ENCODE measurements at places on chromosomes 12 and 14. TPM values are rescaled to one million over a fixed set of nuclear protein-coding genes. Genes with fewer than 3 reads are reported as not detected.

The PPFIA2 gene
- polyA plus RNA-seq: 4.5 TPM

DNA sequence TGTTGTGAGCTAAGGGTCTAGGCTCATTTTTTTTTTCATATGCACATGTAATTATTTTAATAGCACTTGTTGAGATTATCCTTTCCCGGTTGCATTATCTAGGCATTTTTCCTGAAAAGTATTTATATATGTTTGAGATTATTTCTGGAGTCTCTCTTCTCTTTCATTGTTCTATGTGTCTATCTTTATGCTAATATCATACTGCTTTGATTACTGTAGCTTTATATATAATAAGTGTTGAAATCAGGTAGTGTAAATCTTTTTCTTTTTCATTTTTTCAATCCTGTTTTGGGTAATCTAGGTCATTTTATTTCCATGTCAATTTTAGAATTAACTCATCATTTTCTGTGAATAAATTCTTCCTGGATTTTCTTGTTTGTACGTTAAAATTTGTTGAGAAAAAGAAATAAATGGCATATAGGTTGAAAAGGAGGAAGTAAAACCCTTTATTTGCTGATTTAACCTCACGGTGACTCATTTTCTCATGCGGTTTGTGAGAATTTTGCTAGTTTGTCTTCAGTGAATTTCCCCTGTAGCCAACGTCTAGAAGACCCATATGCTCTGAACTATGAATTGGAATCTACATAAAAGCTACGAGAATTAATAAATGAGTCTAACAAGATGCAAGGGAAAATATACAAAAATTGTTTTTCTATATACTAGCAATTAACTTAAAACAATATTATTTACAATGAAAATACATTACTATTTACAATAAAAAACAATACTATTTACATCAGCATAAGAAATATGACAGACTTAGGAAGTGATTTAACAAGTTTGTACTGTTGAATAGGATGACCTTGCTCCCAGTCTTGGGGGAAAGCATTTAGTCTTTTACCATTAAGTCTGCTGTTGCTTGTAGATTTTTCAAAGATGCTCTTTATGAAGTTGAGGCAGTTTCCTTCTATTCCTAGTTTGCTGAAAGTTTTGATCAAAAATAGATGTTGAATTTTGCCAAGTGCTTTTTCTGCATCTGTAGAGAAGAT is 105.0 kb downstream of the SNAPC1 start:
- no peak for DNase-seq

The JDP2 gene
- polyA plus RNA-seq: 22.6 TPM

The PTPRB gene
- 18.2 TPM for polyA plus RNA-seq

The ADAMTS20 gene
- 0.78 TPM for polyA plus RNA-seq

GRCh38 chr12:80470403-80470802 is 26.4 kb downstream of the PTPRQ start:
- no peak for DNase-seq

The CHGA gene
- polyA plus RNA-seq: not detected

The SYT1 gene
- polyA plus RNA-seq: 25.1 TPM

DNA sequence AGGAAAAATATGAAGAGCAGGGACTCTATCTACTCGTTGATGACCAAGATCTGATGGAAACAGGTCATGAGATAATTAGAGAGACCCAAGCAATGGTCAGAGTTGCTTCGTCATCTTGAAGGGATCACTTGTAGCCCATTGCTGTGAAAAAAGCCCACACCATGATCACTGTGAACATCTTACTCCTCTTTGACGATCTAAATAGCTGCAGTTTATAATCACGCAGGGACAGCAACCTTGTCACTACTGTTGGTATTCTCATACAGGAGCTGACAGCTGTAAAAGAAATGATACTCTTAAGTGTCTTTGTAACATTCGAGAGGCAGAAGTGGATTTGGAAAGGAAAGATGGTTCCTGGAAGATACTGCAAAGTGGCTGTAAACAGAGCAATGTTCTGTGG is 33.7 kb upstream of the RERGL start:
- no peak for DNase-seq

The GPR84 gene
- 0.17 TPM for polyA plus RNA-seq

The PLD4 gene
- polyA plus RNA-seq: 3.6 TPM

- DNase-seq: no peak
Measured at GRCh38 chr12:131862600-131862993, 31.8 kb upstream of the ULK1 start.

GRCh38 chr12:70317781-70318180 is 48.3 kb upstream of the KCNMB4 start:
- DNase-seq: no peak

The RASSF9 gene
- polyA plus RNA-seq: 19.3 TPM

DNA sequence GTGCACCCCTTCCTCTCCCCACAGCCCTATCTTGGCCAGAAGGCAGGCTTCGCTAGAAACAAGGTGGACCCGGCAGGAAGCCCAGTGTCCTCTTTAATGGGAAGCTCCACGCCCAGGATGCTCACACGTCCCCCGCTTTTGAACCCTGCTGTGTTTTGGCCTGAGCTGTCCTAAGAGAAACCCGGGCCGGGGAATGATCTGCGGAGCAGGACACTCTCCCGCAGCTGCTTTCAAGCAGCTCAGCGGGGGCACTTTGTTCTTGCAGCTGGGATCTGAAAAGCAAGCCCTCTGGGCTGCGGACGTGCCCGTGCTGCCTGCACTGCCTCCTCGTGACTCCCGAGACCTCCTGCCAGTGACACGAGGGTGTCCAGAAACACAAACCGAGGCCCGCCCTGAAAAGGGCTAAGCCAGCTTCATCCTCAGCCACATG is 30.0 kb downstream of the SCARB1 start:
- DNase-seq: no peak

DNA sequence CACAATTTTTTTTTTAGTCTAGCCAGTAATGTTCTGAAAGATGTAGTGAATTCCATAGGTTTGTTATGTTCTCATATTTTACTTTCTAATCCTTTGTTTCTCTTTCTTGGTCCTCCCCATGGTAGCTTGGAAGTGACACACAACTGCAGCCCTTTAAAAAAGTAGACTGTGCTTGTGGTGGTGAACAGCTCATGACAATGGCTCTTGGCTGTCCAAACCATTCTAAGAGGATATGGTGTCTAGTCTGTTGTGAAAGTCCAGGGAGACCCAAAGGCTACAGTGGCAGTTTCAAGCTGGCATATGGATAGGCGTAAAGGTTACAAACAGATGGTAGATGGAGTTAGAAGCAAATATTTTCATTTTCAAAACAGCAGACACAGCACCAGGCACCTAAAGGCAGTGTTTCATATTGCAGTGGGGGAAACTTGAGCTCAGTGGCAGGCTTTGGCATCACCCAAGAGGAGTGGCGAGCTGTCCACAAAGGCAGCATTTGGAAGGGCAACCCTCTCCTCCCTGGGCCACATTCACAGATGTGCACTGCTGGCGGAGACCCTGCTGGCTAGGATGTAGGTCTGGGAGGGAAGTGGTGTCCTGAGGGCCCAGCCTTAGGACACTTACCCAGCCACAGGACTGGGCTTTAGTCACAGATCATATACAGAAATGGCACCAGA is 102.1 kb downstream of the DYRK2 start:
- no peak for DNase-seq

All from right renal pelvis (tissue), 4 donors.